ENCODE measurements at places on chromosomes 12 and 14.

DNA sequence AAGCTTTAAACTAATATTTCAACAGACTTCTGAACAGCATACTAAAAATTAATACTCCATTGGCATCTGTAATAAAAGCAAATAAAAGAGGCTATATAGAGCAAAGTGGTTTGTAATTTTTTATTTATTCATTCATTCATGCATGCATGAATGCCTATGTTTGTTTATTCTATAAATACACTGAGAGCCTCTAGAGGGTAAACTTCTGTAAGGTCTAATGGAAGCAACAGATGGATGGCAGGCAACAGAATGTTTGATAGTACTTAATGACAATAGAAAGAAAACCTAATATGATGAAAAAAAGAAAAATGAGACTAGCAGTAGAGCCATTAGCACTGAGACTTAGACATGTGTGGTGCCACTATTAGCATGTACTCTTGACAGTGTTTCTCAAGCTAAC, 253.1 kb downstream of the CCDC91 start:
- DNase-seq = no peak

DNA sequence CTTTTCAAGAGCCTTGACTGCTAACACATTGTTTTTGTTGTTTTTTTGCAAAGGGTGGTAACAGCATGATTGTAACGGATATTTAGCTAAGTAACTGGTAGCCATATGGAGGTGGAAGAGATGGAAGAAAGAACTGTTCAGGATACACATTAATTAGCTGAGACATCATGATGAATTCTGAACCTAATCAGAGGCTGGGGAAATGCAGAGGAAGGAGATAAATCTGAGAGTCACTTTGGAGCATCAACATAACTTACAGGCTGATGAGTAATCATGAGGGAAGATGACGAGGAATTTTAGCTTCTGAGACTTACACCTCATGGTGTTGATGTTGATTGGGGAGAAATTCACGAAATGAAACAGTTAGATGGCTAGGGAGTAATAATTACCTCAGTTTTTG, 62.3 kb downstream of the NIN start:
- DNase-seq = no peak

- DNase-seq = no peak
Measured at GRCh38 chr14:78509516-78509915, 339.3 kb downstream of the NRXN3 start.

DNA sequence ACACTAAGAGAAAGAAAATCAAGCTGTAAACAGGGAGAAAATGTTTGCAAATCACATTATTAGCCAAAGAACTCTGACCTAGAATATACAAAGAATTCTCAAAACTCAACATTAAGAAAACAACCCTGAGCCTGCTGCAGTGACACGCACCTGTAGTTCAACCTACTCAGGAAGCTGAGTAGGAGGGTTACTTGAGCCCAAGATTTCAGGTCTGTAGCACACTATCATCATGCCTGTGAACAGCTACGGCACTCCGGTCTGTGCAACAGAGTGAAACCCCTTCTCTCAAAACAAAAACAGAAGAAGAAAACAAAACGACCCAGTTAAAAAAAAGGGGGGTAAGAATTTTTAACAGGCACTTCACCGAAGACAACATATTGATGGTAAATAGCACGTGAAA, 20.8 kb downstream of the SAV1 start:
- no peak for DNase-seq

DNA sequence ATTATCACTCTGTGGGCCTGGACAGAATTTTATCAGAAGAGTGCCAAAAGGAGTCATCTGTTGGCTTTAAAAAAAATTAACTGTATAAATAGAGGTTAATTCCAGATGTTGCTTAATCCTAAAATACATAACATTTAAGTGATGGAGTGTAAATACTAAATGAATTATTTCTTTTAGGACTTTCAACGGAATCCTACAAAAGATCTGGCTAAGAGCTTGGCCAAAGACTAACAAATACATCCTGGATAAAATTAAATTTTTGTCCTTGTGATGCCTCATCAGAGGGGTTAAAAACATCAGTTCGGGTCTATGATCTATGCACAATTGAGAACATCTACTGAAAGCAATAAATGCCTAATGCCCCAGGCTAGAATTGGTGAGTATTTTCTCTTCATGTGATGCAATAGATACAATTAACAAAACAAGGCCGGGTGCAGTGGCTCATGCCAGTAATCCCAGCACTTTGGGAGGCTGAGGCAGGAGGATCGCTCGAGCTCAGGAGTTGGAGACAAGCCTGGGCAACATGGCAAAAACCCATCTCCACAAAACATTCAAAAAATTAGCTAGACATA, 49.8 kb upstream of the RAP1B start:
- no peak for DNase-seq

DNA sequence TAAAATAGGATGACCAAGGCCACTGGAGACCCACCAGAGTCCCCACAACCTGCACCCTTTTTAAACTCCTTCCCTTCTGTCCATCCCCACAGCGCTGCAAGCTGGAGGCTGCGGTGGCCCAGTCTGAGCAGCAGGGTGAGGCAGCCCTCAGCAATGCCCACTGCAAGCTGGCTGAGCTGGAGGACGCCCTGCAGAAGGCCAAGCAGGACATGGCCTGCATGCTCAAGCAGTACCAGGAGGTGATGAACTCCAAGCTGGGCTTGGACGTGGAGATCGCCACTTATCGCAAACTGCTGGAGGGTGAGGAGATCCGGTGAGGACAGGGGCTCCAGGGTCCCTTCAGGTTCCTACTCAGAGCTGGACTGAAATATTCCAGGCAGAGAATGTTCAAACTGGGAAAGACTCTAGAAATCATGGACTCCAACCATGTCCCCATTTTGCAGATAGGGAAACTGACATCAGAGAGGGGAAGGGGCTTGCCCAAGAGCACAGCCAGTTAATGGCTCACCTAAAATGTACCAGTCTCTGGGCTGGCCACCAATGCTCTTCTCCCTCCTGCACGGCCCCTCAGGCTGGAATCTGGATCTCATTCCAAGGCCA, 17.2 kb downstream of the KRT85 start:
- no peak for DNase-seq

GRCh38 chr12:16175840-16176239, 101.6 kb downstream of the SLC15A5 start:
- DNase-seq = no peak

- no peak for DNase-seq
Measured at GRCh38 chr12:129496226-129496625, 407.6 kb downstream of the TMEM132D start.

DNA sequence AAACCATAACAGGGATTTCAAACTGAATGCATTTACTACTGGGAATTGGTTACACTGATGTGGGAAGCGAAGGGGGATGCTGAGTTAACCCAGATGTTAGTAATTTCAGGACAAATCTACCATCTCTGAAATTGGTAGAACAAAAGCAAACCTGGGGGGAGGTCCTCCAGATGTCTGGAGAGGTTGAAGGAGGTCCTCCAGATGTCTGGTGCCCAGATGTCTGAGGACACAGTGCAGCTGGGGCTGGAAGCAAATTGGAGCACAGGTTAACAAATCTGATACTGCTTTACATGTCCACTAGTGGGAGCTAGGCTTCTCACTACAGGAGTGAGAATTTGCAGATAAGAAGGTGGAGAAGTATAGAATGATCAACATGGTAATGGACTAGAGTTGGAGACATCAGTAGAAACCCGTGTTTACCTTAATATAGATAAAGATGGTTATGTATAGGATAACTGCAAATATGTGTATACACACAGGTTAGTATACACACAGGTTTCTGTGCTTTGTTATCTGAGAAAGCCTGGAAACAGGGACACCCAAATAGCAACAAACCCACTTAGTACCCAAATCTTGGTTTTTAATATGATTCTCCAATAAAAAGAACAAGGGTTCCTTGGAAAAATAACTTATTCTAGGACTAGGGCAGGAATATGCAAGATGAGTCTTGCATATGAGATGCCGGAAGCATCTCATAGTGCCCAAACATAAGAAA, 162.5 kb downstream of the C12orf50 start:
- no peak for DNase-seq

- no peak for DNase-seq
Measured at GRCh38 chr14:67643713-67644112, 24.0 kb downstream of the ARG2 start.

- no peak for DNase-seq
Measured at GRCh38 chr12:111407377-111408115, 1.8 kb downstream of the SH2B3 start.

DNA sequence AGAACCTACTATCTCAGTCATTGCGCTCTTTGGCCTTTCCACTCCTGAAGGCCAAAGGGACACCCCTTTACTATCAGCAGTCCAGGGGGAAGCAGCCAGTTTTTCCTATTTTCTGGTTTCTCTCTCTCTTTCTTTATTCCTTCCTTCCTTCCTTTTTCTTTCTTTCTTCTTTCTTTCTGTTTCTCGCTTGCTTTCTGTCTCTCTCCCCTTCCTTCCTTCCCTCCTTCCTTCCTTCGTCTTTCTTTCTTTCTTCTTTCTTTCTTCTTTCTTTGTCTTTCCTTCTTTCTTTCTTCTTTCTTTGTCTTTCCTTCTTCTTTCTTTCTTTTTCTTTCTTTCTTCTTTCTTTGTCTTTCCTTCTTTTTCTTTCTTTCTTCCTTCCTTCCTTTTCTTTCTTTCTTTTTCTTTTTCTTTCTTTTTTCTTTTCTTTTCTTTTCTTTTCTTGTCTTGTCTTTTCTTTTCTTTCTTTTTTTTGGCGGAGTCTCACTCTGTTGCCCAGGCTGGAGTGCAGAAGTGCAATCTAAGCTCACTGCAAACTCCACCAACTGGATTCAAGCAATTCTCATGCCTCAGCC, 64.9 kb upstream of the OTX2 start:
- DNase-seq = no peak

- no peak for DNase-seq
Measured at GRCh38 chr12:70950451-70950850, 29.9 kb upstream of the PTPRR start.

GRCh38 chr14:79466938-79467527, 744.3 kb downstream of the DIO2 start:
- no peak for DNase-seq

DNA sequence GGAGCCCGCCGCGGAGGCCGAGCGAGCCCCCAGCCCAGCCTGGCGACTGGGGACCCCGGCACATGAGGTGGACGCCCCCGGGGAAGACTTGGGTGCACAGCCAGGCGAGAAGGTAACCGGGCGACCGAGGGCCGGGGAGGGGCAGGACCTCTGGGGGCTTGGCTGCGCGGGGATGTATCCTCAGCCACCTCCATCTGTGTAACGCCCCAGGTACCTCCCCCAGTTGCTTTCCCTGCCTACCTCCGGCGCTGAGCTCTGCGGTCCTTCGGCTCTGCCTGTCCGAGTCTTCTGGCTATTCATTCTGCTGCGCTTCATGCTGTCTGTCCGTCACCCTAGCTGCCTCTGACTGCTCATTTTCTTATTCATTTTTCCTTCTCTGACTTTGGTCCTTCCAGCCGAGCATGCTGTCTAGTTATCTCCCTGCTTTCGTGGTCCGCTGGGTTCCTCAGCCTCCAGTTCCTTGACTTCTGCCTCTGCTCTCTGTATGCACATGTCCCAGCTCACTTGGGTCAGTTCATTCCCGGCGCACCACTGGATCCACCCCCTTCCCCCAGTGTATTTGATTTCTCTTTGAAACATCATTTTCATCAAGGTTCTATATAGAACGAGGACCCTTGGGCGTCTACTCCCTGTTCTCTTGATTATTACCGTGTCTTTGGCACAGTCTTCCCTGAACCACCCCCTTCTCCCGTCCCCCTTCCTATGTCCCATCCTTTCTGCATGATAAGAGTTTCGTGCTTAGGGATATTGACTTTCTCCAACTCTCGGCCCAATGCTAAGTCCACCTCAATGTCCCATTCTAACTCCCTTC, 612 bp downstream of the PHC1 start:
- peak; percentile 51 for DNase-seq

GRCh38 chr12:54299515-54300224, 1.1 kb downstream of the NFE2 start:
- no peak for DNase-seq

GRCh38 chr12:45353944-45354343, 138.0 kb downstream of the ANO6 start:
- DNase-seq = no peak

DNA sequence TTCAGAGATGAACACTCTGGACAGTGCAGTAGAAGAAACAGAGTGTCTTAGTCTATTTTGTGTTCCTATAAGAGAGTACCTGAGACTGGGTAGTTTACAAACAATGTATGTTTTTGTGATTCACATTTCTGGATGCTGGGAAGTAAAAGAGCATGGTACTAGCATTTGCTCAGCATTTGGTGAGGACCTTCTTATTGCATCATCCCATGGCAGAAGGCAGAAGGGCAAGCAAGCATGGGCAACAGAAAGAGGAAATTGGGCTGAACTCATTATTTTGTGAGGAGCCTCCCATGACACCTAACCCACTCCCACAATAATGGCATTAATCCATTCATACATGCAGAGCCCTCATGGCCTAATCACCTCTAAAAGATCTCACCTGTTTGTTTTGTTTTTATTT, 8.0 kb downstream of the ANKS1B start:
- no peak for DNase-seq

DNA sequence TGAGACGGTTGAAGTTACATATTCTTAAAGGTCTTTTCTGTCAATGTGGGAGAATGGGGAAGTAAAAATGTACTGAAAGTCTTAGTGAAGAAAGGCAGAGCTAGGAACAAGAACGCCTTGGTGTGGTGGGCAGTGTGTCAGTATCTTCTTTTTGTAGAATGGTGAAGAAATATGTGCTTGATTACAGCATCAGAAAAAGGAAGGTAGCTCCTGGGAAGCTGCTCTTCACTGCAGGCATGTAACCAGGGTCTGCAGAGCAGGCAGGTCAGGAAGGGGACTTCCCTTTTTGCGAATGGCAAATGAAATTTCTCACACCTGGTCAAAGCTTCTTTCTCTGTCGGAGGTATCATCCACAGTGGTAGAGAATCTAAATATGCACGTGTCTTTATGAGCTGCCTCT, 226.2 kb downstream of the ADAMTS20 start:
- DNase-seq = no peak

DNA sequence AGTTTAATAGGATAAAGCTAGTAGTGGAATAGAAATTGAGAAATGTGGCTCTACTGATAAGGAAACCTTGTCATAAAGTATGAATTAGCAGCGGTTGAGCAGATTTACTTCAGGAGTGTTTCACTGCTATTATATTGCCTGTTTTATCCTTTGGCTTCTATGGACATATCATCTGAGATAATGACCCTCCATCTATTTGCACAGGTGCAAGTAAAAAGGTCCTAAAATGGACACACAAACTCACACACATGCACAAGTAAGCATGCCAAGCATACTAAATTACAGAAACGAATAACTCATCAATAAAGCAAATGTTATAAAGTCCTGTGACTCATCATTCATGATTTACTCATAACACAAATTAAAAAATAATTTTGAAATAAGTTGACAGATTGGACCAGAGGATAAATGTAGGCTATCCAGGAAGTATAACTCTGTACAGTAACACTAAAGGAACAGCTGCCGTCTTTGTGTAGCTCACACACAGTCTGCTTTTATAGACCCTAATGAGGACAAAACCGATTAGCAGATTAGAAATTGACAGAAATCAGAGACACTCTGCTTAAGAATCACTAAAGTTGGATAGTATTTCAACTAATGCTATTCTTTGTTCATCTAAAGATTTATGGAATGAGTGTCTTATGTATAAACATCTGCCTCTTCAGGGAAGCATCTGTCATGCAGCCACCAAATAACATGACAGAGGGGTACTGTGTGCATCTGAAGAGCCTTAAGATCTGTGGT, 73.9 kb downstream of the SYT1 start:
- no peak for DNase-seq

GRCh38 chr12:27194644-27195043, 49.4 kb upstream of the STK38L start:
- no peak for DNase-seq
